ENCODE measurements at places on chromosomes 11 and 22. TPM values are rescaled to one million over a fixed set of nuclear protein-coding genes. Genes with fewer than 3 reads are reported as not detected.

- no peak for DNase-seq
These were observed 57.1 kb downstream of the CASP12 start for GRCh38 chr11:104841185-104841584.

GRCh38 chr11:32068134-32068870 is 22.6 kb upstream of the RCN1 start:
- no peak for DNase-seq

Gene CARNS1
- total RNA-seq, result 4.9 TPM

Gene CDK2AP2
- 175 TPM for total RNA-seq

Gene OR4A16
- total RNA-seq, result not detected

Gene PDE2A
- total RNA-seq, result 0.26 TPM
